ENCODE measurements at places on chromosomes 6 and 20. TPM values are rescaled to one million over a fixed set of nuclear protein-coding genes. Genes with fewer than 3 reads are reported as not detected.

Gene GNMT
- total RNA-seq: not detected

Gene SYCP2L
- not detected for total RNA-seq

Gene TP53INP2
- 8.5 TPM for total RNA-seq

Gene HLA-DQA2
- total RNA-seq: not detected

Gene RNF217
- total RNA-seq: 44.2 TPM

Gene RFX6
- not detected for total RNA-seq

Gene DPPA5
- total RNA-seq: not detected

Data from aortic smooth muscle cell (primary cell).